HuH-7 (cell line): ENCODE measurements at places on chromosomes 2 and 18.
A peak's percentile ranks its signal among the peaks of the same experiment; 100 is the strongest.

- peak; percentile 69 for DNase-seq
These were observed 133.5 kb downstream of the SPTBN1 start for GRCh38 chr2:54589340-54590215.

DNA sequence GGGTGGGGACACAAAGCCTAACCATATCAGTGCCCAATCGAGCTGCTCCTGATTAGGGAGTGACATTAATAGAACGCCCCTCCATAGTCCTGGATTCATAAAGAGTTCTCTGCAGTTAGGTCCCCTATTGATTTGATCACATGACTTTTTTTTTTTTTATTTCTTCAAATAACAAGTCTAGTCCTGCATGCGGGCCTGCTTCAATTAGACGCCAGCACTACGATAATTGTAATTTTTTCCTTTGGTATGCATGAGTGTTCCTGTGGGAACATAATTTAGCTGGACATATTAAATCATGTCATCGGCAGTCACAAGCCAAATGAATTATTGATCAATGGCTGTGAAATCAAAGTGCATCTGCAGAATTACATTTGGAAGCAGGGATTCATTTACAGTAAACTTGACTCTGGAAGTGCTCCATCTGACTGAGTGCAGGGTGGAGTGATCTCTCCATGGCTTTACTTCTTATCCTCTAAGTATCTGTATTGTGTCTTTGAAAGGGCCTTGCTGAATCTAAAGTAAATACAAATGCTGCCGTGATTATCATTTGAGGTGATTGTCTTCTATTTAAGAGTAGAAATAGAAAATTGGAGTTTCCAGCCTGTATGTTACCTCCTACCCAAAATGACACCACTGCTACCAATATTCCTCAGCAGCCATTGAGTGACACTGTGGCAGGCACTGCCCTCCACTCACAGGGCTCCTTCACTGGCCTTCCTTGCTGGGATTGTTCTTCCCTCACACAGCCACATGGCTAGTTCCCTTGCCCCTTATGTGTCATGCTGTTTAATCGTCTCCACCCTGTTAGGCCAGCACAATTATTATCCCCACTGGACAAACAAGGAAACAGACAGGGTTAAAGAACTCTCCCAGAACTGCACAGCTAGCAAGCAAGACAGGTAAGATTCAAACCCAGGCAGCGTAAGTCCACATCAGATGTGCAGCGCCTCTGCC is 337.4 kb upstream of the ID2 start:
- DNase-seq, result no peak

DNA sequence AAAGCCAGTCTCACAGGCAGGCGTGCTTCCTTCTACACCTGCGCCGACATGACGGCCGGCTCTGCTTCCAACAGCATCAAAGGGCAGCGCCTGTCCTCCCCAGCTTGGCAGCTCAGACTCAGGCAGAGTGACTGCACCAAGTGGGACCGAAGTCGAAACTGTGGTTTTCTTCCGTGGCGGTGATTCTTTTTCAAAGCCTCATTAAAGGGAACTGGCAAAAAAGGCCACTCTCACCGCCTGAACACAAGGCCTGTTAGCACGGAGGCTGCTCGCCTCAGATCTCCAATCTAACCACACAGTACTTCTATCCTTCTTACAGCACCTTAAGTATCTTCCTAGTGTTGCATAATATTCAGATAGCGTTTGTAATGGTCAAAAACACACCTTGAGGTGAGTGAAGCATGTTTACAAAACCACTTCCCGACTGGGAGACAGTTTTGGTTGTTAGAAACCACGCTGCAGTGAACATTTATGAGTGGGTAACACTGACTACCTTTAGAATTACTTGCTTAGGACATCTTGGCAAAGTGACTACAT is 236.4 kb downstream of the HDAC4 start:
- no peak for DNase-seq

DNA sequence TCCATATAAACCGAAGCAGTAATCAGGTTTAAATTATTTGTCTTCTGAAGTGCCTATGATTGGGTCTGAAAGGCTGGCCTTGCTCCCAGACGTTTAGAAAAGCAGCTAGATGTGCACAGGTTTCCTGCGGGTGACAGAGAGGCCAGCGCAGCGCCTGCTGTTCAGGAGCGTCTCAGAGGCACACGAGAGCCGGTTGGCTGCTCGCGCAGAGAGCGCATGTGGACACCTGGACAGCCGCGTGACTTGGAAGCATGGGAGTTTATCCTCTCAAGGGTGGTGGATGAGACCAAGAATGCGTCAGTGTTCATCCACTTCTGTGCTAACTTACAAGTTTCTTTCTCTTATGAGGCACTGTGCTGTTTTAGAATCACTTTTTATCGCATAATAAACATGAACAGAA is 303.7 kb downstream of the PTGR3 start:
- DNase-seq, result no peak

DNA sequence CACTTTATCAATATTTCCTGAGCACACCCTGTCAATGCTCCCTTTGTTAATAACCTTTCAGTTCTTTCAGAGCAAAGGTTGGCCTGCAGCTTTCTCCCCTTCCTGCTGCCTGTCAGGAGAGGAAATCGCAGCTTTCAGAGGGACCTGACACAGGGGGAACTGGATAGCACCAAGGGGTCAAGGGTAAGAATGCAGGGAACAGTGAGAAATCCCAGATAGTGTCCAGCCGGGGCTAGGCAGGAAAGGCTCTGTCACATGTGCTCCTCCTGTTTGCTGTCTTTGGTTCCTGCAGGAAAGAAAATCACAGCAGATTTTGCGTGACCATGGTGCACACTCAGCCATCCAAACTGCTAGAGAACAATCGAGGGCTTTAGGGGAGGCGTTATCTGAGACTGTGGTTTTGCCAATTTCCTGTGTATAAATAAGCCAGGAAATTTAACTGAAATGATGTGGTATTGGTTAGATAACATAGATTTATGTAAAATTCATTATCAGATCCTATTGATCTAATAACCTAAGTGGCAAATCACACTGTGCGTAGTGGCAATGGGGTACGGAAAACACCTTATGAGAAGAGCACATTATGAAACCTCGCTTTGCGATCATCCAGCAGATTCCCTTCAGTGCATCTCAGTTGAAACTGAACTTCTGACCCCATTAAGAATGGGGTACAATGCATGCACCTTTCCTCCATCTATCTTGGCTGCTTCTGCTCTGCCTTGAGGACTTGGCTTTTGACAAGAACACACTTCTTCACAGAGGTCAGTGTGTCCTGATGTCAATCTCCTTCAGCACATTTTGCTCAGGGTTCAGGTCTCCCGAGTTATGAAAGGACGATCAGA is 178.0 kb downstream of the ICOS start:
- DNase-seq, result peak; percentile 19

DNA sequence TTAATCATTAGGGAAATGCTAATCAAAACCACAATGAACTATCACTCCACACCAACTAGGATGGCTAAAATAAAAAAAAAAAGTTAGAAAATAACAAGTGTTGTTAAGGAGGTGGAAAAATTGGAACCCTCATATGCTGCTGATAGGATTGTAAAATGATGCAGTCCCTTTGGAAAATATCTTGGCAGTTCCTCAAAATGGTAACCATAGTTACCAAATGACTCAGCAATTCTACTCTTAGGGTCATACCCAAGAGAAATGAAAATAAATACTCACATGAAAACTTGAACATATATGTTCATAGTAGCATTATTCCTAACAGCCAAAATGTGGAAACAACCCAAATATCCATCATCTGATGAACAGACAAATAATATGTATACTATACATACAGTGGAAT is 15.7 kb upstream of the ACVR2A start:
- DNase-seq, result no peak

- DNase-seq, result no peak
These were observed 24.6 kb downstream of the INSIG2 start for GRCh38 chr2:118112771-118113334.

DNA sequence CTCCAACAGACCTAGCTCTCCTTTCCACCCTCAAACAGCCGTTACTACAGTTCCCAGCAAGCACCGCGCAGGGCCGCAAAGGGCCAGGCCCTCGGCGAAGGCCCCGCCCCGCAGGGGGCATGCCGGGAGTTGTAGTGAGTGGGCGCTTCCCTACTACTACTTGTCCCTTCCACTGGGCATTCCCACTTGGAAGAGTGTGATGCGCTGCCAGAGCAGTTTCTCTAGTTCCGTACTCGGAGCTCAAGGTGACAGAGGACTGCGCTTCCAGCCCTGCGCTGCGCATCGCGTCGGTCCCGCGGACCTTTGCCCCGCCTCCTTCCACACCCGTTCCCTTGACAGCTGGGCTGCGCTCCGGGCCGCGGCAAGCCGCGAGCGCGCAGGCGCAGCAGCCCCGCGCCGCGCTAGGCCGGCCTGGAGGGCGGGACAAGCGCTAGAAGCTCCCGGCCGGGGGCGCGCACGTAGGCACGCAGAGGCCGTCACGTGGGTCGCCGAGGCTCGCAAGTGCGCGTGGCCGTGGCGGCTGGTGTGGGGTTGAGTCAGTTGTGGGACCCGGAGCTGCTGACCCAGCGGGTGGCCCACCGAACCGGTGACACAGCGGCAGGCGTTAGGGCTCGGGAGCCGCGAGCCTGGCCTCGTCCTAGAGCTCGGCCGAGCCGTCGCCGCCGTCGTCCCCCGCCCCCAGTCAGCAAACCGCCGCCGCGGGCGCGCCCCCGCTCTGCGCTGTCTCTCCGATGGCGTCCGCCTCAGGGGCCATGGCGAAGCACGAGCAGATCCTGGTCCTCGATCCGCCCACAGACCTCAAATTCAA is at the start of gene VAPA:
Gene VAPA, plus strand, starts transcription at position 491 of the 808 bp plus-strand sequence. Its CDS starts 241 bp downstream, at position 732.
- peak; percentile 96 for DNase-seq

- DNase-seq, result peak; percentile 4
These were observed 408.1 kb downstream of the THSD7B start for GRCh38 chr2:137173463-137173862.

DNA sequence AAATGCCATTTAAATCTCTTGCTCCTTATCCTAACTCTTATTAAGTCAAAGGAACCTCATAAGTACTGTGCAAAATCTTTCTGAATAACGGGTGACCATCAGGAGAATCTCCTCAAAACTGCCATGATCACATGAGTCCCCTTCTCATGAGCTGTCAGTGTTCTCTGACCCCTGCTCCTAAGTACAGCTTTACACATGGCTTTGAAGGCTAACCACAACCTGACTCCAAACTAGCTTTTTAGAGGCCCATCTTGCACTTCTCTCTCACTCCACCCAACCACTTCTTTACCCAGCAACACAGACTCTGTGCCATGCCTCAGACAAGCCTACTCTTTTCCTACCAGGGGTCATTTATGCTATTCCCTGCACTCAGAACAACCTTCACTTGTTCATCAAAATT is 253.8 kb downstream of the GPD2 start:
- no peak for DNase-seq

GRCh38 chr2:137942833-137943677 is 21.2 kb upstream of the HNMT start:
- no peak for DNase-seq

- no peak for DNase-seq
These were observed 734.0 kb upstream of the CDH7 start for GRCh38 chr18:65016631-65017371.

GRCh38 chr2:23734416-23734815 is 192.5 kb downstream of the ATAD2B start:
- DNase-seq, result no peak

- DNase-seq, result no peak
These were observed 28.8 kb downstream of the SP140 start for GRCh38 chr2:230254152-230254881.

- DNase-seq, result no peak
These were observed 637.5 kb downstream of the PLCL1 start for GRCh38 chr2:198441901-198442300.

GRCh38 chr18:59376351-59376935 is 17.4 kb upstream of the LMAN1 start:
- DNase-seq, result no peak

DNA sequence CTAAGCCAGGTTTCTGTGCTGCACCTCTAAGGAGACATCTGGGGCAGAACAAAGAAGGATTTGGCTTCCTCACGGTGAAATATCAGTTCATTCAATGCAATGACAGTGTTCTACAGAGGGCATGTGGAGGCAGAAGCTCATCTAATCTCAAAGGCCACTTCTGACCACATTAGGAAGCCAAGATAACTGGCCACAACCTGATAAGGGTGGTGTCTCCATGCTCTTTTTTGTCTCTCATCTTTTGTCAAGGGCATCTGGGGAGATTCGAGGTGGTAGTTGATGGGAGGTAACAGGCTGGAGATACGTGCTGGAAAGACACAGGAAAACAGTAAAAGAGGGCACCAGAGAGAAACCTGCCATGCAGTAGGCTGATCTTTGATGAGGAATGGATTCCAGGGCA is 303.9 kb downstream of the LRATD1 start:
- DNase-seq, result no peak

- DNase-seq, result peak; percentile 30
These were observed 571.2 kb upstream of the TNP1 start for GRCh38 chr2:217430916-217431576.
